ENCODE measurements at places on chromosomes 16 and 17.

- no peak for DNase-seq
Measured at GRCh38 chr17:31226373-31226772, 70.7 kb downstream of the OMG start.

- DNase-seq = no peak
Measured at GRCh38 chr16:50124769-50125168, 28.3 kb upstream of the TENT4B start.

DNA sequence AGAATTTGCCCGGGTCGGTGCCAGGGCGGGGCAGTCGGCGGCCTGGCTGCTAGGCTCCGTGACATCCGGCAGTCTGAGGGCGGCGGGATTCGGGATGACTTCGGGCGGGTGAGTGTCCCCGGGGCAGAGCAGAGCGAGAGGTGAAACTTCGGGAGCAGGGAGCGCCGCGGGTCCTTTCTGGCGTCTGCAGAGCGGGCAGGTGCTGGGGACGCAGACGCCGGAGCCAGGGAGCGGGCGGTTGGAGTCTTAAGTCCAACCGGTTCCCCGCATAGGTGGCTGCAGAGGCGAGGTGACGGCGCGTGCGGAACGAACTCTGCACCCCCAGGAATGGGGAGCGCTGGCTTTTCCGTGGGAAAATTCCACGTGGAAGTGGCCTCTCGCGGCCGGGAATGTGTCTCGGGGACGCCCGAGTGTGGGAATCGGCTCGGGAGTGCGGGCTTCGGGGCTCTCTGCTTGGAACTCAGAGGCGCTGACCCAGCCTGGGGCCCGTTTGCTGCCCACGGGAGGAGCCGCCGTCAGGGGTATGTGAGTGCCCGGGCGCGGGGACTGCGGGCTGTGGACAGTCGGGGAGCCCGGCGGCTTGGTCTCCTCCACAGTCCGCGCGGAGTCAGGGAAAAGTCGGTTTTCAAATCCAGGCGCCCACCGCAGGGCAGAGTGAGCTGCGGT is at the start of gene B4GALNT2:
Gene B4GALNT2, plus strand, starts transcription at position 71 of the 666 bp plus-strand sequence. Its CDS starts 24 bp downstream, at position 95.
- DNase-seq = peak; percentile 22

DNA sequence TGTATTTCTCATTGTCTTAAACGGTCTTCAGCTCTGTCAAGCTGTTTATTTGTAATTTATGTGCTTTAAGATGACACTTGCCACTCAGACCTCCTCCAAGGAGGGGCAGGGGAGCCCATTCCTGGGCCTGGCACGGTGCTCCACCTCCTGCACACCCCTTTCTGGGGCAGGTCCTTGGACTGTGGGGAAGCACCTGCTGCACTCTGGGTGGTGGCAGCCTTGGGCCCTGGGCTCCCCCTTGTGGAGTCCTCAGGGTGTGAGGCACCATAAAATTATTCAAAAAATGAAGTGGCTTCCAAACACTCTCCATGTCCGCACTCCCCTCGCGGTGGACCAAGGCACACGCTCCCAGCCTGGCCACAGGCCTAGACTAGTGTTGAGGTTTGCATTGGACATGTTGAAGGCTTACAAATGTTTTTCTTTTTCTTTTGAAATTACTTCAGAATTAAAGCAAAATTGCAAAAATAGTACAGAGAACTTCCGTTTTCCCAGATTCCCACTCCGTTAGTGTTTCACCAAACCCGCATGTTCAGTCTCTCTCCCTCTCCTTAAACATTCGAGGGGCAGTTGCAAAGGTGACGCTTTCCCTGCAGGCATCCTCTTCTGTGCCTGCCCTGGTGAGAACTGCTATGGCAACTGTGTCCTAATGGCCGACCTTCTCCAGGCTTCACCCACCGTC is 32.4 kb downstream of the FOXK2 start:
- DNase-seq = peak; percentile 79

DNA sequence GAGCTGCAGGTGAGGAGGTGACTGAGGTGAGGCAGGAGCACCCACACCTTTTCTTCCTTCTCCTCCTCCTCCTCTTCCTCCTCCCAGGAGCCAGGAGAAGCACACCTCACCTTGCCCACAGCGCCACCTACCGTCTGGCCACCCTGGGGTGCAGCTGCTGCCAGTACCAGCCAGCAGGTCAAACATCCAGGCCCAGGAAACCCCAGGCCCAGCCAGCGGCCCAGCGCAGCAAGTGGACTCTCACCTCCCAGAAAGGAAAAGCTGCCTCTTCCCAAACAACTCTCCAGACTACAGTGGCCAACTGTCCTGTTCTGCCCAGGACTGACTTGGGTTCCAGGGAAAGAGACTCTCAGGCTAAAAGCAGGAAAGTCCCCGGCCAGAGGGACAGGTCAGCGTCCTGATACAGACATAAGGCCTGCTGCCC is 22.7 kb downstream of the PEMT start:
- DNase-seq = peak; percentile 70

DNA sequence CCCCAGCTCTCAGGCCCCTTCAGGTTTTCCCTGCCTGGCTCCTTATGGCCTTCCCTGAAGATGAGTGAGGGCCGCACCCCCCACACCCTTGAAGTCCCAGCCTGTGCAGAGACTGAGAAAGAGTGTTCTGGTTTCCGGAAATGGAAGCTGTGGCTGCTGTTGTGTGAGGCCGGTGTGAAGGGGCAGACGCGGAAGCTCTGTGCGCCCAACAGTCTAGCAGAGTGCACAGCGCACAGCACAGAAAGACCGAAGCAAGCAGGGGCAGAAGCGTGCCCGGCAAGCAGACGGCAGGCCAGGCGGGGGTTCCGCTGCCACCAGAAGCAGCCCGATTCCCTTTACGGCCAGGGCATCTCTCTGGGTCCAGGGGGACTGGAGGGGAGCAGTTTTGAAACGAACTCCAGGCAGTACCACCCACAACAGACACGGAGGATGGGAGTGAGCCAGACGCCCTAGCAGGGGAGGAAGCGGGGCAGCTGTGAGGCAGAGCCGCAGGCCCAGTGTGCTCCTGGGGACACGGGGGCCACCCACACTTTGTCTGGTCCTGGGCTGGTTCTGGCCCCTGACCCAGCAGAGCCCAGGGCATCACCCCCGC is 16.7 kb downstream of the TPSG1 start:
- DNase-seq = no peak

- no peak for DNase-seq
Measured at GRCh38 chr17:48901241-48901640, 7.0 kb upstream of the UBE2Z start.

- DNase-seq = no peak
Measured at GRCh38 chr17:44359006-44359405, 4.6 kb downstream of the FAM171A2 start.

GRCh38 chr17:32731556-32732295 is 145.2 kb downstream of the MYO1D start:
- DNase-seq = no peak

DNA sequence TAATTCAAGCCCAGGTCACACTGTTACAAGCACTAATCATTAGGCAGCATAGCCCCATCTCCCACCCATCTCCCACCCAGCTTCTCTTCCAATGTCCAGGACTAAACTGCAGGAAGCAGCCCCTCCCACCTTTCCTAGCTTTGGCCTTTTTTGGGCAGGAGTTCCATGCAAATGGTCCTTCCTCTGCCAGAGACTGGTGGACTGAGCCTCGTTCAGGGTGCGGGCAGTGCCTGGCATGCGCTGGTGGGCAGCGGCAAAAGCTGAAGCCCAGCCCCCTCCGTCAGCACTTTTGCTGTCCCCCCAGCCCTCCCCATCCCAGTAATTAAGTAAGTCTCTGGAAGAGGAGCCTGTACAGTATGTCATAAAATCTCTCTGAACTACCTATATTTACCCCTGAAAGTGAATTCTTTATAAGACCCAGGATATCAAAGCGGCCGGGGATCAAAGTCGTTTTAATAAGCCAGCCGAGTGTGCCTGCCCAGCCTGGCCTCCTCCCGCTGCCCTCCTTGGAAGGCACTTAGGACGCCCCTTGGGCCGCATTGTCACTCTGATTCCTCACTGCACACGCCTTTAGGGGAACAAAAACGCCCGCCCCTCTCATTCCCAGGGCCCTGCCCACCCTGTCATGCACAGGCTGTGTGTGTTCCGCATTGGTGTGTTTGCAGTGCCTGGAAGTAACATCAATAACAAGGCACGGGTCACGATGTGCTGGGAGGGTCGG is 109.9 kb downstream of the IRX5 start:
- no peak for DNase-seq

GRCh38 chr16:85369741-85370528 is 243.2 kb upstream of the GSE1 start:
- peak; percentile 66 for DNase-seq

GRCh38 chr16:30565526-30565925 is 6.0 kb downstream of the ZNF688 start:
- DNase-seq = no peak

DNA sequence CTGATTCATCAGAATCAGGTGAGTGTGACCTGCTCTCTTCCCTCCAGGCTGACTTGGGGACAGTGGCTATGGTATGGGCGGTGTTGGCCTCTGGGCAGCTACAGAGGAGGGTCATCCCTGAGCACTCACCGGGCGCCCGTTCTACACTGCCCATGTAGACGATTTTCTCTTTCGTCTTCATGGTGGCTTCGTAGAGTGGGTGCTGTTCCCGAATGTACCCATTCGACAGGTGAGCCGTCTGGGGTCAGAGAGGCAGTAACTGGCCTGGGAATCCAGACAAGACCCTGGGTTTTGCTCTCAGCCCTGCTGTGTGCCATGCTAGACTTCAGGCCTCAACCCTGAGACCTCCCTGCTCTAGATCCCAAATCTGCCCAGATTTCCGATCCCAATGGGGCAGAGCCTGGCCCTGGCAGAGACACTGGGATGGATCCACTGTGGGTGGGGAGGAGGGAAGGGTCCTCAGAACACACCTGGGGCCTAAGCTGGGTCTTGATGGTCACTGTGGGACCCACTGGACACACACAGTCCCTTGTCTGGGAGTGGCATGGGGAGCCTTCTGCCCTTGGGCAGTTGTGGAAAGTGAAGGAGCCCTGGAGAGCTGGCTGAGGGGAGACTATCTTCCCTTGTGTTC is 13.2 kb downstream of the USP6 start:
- no peak for DNase-seq

DNA sequence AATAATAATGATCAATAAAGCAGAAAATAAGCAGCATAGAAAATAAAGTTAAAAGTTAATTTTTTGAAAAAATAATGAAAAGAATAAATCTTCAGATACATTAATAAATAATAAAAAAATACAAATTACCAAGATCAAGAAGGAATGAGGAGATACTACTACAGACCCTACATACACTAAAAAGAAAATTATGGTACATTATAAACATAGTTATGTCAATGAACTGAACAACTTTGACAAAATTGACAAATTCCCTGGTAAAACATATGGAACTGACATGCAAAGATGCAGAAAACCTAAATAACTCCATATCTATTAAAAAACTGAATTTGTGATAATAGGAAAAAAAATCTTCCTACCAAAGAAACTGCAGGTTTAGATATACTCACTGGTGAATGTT is 456.7 kb downstream of the PMP22 start:
- no peak for DNase-seq

DNA sequence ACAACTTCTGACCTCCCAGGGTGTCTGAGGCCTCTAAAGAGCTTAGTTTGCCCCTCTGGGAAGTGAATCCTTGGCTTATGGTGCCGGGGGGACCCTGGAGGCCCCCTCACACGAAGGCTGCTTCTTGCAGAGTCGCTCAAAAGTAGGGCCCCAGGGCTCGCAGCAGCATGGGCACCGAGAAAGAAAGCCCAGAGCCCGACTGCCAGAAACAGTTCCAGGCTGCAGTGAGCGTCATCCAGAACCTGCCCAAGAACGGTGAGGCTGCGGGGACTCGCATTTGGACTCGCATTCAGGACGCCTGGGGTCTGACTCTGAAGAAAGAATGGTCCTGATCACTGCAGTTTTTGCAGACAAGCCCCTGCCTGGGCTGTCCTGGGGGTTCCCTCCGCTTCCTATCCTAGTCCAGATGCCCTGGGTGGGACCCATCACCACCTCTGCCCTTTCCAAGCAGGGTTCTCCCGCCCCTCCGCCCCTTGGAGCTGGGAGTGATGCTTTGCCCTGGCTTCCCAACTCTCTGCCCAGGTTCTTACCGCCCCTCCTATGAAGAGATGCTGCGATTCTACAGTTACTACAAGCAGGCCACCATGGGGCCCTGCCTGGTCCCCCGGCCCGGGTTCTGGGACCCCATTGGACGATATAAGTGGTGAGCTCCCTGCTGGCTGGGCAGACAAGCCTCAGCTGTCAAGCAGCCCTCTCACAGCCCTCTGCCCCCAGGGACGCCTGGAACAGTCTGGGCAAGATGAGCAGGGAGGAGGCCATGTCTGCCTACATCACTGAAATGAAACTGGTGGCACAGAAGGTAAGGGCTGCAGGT is 698 bp downstream of the ACBD4 start:
- no peak for DNase-seq

DNA sequence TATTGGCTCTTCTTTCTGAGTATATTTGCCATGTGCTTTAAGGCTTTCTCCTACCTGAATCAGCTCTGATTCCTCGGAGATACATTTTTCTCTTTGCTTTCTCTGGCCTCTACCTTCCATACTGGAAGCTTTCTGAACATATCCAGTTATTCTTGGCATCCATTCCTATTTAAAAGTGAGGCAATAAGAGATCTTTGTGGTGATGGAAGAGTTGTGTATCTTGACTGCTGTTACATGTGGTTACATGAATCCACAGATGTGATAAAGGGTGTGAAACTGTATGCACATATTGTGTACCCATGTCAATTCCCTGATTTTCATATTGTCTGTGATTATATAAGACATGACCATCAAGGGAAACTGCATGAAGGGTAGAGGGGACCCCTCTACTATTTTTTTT is 24.4 kb downstream of the UBE2O start:
- DNase-seq = no peak

DNA sequence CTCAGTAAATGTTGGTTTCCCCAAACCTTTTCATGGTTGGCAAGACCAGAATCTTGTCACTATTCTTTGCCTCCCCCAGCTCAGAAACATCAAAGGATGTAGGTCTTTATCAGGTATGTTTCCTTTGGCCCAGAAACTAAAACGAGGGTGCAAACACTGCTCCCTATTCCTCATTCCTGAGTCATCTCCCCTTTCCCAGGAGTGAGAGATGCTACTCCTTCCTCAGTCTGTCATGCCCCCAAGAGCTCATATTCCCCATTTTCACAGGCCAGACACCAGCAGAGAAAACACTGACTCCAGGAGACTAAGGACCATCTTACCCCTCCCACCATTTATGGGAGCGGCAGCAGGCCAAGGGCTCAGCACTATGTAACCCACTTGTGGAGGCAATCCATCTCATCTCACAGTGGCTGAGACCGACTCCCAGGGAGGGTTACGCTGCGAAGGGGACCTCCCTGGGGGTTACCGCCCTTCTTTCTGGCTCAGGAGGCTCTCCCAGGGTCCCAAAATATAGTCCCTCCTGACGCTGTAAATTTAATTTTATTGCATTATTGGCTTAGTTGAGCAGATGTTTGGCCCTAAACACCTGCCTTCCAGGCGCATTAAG is 1.5 kb downstream of the GEMIN4 start:
- no peak for DNase-seq

DNA sequence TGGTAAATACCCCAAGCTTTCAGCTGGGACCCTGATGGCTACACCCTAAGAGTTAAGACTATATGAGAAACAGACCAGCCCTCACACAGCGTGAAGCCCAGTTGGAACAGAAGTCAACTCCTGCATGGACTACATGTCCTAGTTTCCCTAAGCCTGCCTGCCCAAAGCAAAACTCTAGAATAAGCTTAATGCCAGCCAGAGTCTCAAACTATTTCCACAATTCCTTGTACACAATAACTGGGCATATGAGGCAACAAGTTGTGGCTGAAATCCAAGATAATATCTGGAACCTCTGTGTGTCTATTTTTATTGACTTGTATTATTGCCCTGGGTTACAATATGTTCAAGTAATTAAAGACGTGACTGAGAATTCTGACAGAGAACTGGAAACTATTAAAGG is 19.4 kb downstream of the MYH10 start:
- DNase-seq = no peak

- DNase-seq = no peak
Measured at GRCh38 chr17:52606590-52606989, 448.1 kb upstream of the CA10 start.
